ENCODE measurements at places on chromosomes 13 and 19.

DNA sequence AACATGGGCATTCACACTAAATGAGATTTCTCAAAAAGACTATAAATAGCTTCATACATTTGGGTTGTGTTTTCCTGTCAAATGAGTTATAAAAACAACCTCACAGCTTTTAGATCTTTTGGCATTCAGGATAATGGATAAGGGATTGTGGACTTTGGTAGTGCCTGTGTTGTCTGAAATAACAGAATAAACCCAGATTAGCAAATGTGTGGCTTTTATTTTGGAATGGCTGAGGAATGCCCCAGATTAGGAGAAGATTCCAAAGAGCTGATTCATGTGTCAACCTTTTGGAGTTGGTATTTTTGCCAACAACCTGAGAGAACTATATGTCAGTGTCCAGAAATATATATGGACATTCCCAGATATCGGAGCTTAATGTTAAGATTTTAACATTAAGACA, 164.7 kb downstream of the MTUS2 start:
- no peak for DNase-seq

- no peak for DNase-seq
Measured at GRCh38 chr19:48194041-48194843, 23.8 kb downstream of the ZSWIM9 start.

DNA sequence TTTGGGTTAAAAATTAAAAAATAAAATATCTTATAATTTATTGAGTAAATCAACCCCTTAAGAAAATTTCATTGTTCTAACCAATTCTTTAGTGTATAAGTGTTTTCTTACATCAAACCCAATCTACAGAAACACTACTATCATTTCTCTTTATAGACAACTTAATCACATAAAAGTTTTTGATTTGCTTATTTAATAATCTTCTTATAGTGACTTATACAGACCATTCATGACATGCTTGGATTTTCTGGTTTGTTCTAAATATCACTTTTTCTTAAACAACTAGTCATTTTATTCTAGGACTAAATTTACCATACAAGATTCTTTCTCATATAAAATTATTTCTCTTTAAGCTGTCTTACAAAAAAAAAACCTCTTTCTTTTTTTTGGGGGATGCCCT, 27.3 kb upstream of the ZSCAN5A start:
- no peak for DNase-seq

GRCh38 chr13:26749285-26749684, 11.3 kb downstream of the GPR12 start:
- no peak for DNase-seq

DNA sequence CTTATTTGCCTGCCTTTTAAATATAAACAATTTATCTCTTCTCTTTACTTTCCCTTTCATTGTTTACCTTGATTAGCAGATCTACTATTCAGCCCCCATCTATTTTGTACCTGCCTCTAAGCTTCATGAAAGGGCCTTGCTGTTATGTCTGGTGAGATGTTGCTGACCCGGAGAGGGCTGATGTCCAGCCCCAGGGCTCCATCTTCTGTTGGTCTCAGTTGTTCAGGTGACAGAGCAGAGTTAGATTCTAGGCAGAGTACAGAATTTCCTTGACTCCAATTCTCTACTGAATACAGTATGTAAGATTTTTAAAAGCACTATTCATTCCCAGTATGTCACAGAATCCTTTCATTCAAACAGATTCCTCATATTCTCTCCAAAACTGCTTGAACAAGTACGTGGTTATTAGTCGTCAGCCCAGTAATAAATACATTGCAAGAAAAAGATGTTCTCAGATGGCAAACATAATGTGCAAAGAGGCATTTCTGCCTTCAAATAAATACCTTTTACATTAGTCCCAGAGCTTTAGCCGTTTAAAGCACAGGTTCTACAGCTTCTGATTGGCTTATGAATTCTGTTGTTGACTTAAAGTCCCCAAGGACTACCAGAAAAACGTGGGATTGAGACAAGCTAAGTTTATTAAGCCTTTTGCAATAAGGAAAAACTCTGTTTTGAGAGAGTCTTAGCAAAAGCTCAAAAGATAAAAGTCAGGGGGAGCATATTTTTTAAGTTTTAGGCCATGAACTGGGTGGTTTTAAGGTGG, 159.1 kb downstream of the GPC5 start:
- DNase-seq: no peak

- no peak for DNase-seq
Measured at GRCh38 chr19:57558525-57558924, 1.1 kb downstream of the ZNF550 start.

DNA sequence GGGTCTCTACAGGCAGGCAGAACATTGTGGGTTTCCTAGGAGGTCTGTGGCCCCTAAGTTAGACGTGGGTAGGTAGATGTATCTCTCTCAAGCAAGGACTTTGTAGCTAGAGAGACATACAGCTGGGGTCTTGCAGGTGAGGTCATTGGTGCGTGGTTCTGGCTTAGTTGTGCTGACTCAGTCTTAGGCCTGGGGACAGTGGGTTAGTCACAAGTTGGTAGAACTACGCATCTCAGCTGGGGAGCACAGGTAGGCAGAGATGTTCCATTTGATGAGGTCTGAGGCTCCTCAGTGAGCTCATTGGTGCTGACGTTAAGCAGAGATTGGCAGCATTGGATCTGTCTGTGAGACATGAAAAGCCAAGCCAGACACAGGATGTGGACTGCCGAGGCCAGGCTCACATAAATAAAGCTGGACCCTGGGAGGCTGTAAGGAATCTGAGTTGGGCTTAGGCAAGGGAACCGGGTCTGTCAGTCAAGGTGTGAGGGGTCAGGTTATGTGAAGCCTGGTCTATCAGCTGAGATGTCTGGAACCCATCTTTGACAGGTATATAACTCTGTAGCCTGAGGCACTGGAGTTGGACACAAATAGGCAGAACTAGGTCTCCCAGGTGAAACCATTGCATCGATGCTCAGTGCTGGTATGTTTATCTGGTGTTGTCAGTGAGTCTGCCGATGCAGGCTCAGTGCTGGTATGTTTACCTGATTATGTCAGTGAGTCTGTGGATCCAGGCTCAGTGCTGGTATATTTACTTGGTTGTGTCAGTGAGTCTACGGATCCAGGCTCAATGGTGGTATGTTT, 17.4 kb upstream of the PDCD2L start:
- DNase-seq: no peak

DNA sequence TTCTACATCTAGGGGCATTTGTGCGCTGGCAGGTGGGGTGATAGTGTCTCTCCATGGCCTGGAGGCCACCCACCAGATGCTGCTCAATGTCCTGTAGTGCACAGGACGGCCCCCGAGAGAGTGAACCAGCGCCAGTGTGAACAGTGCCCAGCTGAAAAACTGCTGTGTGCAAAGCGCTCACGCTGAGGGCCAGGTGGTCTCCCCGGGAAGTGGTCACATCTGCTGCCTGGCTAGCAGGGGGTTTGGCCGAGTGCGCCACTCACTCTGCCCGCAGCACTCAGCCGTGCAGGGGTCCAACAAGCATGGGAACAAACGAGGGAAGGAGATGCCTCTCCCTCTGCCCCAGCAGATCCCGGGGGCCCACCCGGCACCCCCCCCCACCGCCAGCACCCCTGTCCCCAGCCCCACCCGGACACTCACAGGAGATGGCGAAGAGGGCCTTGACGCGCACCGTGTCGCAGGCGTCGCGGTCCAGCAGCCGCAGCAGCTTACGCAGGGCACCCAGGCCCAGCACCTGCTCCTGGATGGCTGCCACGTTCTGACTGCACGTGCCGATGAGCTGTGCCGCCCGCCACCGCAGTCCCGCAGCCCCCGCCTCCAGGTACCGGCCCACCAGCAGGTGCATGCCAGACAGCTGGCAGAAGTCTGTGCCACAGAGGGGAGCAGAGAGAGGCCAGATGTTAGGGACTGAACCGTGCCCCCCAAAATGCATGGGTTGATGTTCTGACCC, 5.8 kb downstream of the HSPBP1 start:
- DNase-seq: no peak

DNA sequence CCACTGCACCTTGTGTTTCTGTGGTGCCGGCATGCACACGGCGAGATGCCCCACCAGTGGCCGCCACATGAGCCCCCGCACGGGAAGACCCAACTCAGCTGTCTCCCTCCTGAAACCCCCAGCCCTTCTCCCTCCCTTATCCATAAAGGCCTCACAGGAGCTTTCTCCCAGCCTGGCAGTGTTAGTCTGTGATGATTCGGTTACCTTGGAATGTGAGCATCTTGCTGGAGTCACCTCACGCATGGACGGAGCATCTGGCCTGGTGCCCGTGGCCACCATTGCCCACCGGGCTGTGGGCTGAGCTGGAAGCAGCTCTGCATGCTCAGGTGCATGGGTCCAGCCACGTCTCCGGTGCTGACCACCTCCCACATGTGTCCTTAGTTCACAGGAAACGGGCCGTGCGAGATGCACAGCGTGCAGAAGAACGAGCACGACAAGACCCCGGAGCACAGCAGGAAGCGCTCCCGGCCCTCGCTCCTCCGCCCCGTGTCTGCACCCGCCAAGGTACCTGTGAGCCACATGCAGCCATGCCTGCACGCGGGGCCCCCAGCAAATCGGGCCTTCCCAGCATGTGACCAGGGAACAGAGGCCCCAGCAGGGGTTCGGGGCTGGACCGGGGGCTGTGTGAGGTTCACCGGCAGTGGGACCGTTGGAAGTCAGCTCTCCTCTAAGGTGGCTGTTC, 22.0 kb downstream of the SIN3B start:
- DNase-seq: no peak

- DNase-seq: no peak
Measured at GRCh38 chr13:63351533-63351932, 1935.9 kb upstream of the PCDH20 start.

DNA sequence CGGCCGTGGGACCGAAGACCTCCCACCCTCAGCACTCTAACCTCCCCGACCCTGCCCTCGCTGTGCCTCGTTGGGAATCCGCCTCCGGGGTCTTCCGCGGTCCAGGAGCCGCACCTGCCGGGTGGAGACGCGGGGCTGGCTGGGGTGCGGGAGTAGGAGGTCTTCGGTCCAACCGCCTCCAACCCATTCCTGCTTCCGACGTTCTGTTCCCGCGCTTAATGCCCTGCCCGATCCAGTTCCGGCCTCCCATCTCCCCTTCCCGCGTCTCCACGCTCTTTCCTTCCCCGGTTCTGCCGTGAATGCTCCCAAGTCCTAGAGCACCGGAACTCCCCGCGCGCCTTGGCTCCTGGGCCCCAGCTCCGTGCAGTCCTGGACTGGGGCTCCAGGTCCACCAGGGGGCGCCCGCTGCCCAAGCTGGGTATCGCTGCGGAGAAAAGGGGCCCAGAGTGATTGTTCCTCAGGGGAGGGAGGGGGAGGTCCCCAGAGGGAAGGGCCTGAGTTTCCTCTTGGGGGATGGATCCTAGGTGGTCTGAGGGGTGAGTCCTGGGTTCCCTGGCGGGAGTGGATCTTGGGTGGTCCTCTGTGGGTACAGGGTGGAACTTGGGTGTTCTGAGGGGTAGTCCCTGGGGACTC, 14.1 kb upstream of the TNFSF9 start:
- DNase-seq: peak; percentile 73

GRCh38 chr13:31965361-31966066, 66.1 kb upstream of the FRY start:
- no peak for DNase-seq

GRCh38 chr13:26412936-26413716, 144.4 kb upstream of the WASF3 start:
- DNase-seq: no peak

- no peak for DNase-seq
Measured at GRCh38 chr13:46164661-46165060, 17.3 kb downstream of the LCP1 start.

DNA sequence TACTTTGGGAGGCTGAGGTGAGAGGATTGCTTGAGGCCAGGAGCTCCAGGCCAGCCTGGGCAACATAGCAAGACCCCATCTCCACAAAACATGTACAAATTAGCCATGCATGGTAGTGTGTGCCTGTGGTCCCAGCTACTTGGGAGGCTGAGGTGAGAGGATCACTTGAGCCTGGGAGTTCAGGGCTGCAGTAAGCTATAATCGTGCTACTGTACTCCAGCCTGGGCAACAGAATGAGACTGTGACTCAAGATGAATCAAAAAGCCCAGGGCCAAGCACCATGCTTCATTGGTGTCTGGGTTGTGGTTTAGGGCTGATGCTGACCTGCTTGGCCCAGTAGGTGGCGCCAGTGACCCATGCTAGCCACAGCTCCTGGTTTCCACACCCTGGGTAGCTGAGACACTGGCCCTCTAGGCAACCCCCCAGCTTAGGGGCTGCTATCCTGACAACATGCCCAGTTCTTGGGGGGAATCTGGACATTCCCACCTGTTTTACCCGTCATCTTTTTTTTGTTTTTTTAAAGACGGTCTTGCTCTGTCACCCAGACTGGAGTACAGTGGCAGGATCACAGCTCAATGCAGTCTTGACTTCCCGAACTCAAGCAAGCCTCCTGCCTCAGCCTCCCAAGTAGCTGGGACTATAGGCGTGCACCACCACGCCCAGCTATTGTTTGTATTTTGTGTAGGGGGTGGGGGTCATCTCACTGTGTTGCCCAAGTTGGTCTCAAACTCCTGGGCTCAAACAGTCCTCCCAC, 5.5 kb downstream of the CCDC124 start:
- peak; percentile 55 for DNase-seq

GRCh38 chr19:1769645-1769985, 16.3 kb downstream of the ONECUT3 start:
- DNase-seq: no peak

DNA sequence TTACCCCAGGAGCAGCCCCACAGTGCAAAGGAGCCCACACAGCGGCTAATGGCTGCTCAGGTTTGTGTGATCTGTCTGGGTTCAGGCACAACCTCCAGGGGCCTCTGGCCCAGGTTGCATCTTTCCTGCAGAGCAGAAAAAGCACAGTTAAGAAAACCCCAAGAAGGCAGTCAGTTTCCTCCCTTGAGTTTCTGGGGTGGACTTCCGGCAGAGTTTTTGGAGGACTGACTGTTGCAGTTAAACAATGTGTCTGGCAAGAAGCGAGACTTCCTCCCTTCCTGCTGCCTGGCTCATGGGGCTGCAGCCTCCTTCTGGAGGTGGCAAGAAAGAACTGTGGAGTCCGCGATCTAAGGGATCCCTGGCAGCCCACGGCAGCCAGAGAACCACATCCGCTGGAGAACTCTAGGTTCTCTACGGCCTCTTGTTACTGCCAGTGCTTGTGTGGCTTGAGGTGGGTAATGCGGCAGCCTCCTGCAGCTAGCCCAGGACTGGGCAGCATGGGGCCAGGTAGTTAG, 114.4 kb downstream of the ZDHHC20 start:
- DNase-seq: no peak

- DNase-seq: no peak
Measured at GRCh38 chr13:77388944-77389624, 62.2 kb upstream of the MYCBP2 start.

- no peak for DNase-seq
Measured at GRCh38 chr13:95355494-95355893, 54.2 kb upstream of the ABCC4 start.

GRCh38 chr13:50277127-50277526, 261.9 kb downstream of the KCNRG start:
- DNase-seq: no peak

- no peak for DNase-seq
Measured at GRCh38 chr13:69319656-69320055, 788.0 kb upstream of the ATXN8OS start.

DNA sequence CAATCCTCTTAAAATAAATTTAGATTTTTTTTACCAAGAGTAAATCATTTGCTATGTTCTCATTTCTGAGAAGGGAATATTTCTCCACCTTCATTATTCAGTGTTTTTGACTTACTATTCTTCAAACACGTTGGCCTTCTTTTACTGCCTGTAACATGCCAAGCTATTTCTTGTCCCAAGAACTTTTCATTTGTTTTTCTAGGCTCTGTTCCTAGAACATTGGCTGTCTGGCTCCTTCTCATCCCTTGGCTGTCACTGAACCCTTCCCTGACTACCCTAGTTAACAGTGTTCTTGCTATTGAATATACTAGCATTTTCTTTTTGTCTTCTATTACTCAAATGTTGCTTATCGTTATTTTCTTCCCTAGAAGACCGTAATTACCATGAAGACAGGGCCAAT, 248.1 kb downstream of the ITGBL1 start:
- no peak for DNase-seq

Data from stimulated activated CD8-positive, alpha-beta memory T cell treated with anti-CD3 and anti-CD28 coated beads, Interleukin-15, amount 100 ng/mL, for 4 hours (primary cell).